ENCODE measurements at places on chromosomes 2 and 18.

- no peak for DNase-seq
Observed at GRCh38 chr2:112682101-112682500, 36.4 kb downstream of the SLC20A1 start.

DNA sequence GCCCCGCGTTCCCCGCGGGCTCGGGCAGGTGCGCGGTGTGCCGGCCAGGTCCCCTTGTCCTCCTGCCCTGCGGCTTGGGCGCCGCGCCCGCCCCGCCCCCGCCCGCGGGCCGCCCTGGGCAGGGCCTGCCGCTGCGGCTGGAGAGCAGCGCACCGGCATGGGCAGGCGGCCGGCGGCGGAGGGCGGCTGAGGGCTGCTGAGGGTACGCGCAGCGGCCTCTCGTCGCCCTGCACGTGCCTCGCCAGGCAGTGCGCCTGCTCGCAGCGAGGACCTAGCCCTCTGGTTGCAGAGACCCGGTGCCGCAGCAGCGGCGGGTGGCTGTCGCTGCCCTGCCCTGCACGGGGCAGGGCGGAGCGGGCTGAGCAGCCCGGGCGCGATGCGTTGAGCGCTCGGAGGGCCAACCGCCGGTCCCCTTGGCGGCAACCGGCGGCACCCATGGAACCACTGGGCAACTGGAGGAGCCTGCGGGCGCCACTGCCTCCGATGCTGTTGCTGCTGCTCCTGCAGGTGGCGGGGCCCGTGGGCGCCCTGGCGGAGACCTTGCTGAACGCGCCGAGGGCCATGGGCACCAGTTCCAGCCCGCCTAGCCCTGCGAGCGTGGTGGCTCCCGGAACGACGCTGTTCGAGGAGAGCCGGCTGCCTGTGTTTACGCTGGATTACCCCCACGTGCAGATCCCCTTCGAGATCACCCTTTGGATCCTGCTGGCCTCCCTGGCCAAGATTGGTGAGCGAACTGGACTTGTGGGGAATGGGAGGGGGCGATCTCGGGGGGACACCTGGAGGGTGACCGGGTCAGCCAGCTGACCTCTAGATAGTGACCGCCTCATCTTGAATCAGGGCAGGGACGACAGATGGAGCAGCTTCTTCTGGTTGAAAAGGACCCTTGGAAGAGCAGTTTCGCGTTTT lies at the start of gene SLC9A2:
Gene SLC9A2, plus strand, starts transcription at position 140 of the 906 bp plus-strand sequence. Its CDS starts 296 bp downstream, at position 436.
- DNase-seq, result no peak

DNA sequence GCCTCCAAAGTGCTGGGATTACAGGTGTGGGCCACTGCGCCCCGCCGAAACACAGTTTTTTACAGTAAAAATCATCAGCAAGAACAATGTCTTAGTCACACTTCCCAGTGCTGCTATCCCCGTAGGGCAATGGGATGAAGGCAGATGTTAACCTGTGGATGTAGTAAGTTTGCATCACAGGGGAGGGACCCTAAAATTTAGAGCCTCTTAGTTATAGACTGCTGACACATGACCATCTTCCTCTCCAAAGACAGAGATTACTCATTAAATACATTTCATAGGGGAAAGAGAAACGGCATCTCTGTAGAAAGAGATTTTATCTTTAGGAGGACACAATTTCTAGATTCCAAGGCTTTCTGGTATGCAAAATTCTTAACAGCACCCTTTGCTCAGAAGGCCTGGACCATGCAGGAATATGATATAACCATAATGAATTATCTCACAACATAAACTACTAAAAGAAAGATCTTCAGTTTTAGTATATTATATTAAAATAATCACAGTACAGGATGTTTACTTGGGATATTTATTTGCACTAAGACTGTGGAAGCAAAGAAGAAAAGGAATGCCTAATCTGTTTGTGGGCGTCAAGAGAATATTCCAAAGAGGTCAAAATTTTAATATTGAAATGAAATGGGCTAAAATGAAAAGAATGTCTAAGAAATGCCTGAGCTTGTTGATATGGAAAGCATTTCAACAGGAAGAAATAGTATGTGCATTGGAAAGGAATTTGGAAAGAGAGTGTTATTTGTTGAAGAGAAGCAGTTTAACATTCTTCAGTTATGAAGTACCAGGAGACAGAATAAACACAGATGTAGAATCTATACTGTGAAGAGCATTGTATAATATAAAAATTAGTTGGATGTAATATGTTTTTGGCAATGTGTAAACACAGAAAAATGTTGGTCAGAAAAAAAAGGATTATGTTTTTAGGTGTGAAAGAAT lies 1228.3 kb upstream of the CHAC2 start:
- no peak for DNase-seq

DNA sequence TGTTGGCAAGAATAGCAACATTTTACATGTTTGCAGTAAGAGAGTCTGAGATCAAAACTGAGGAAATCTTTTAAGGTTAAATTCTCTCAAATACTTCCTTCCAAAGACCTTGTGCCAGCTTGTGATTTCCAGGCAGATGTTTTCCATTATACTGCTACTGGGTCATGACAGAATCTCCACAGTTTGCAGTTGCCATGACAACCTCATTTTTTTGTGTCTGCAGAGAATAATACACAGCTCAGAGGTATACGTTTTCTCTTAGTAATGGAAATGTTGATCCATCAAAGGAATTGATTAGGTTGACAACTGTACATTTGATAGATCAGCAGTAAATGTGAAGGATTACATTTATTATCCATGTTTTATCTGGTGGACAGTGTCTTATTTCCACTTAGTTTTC lies 29.1 kb upstream of the CSRNP3 start:
- no peak for DNase-seq

GRCh38 chr2:120863661-120864320 lies 128.1 kb downstream of the GLI2 start:
- DNase-seq, result no peak

DNA sequence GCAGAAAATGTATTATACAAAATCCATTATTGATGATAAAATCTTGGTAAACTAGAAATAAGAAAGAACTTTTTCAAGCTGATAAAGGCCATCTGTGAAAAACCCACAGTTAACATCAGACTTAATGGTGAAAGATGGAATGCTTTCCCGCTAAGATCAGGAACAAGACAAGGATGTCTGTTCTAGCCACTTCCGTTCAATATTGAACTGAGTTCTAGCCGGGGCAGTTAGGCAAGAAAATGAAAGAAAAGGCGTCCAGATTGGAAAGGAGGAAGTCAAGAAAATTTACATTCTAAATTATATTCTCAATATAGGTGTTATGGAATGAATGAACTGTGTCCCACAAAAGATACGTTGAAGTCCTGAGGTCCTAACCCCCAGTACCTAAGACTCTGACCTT lies 39.1 kb upstream of the DTNB start:
- DNase-seq, result no peak

DNA sequence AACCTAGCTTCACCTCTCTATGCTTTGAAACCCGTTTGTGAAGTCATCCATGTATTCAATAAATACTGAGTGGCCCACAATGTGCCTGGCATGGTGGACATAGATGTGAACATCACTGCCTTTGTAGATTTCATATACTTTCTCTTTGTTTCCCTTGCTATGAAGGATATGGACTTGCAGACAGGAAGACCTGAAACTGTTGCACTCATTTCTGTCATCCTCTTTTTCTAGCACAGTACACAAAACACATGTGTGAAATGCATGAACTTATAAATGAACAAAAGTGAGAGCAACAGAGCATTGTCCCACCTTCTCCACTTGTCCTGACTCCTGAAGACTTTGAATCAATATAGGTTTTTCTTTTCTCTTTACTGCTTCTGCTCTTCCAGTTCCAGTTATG lies 249.4 kb upstream of the LINC00305 start:
- DNase-seq, result no peak

- DNase-seq, result no peak
Observed at GRCh38 chr18:46915800-46916550, 1.3 kb downstream of the PIAS2 start.

GRCh38 chr2:14132386-14132785 lies 500.1 kb upstream of the LRATD1 start:
- DNase-seq, result no peak

DNA sequence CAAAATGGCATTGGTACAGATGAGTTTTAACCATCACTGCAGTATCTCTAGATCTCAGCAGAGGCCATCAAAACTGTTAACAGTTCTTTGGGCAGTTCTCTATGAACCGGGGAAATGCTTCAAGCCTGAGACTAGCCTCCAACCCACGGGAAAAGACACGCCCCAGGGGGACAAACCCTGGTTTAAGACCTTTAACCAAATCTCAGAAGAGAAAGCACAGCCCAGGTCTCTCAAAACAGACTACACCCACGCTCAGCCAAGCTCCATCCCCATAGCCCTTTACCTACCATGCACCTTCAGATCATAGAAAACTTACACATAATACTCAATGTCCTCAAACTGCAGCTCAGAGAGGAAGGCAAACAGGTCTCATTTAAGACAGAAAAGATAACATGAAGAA lies 78.3 kb downstream of the TMEM163 start:
- DNase-seq, result no peak

DNA sequence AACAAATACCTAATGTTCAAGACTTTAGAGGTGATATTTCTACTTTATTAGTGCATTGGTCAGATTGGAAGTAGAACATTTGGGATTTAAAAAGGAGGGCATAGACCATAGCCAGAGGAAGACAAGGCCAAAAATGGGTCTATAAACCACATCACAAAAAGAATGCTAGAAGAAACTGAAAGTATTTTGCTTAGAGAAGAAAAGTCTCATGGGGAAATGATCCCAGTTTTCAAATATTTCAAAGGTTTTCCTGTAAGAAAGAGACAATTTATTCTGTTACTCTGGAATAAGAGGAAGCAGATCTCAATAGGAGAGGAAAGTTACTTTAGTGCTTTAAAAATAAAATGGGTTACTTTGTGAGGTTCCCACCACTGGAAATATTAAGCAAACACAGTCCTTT lies 341.4 kb downstream of the TNS1 start:
- no peak for DNase-seq

DNA sequence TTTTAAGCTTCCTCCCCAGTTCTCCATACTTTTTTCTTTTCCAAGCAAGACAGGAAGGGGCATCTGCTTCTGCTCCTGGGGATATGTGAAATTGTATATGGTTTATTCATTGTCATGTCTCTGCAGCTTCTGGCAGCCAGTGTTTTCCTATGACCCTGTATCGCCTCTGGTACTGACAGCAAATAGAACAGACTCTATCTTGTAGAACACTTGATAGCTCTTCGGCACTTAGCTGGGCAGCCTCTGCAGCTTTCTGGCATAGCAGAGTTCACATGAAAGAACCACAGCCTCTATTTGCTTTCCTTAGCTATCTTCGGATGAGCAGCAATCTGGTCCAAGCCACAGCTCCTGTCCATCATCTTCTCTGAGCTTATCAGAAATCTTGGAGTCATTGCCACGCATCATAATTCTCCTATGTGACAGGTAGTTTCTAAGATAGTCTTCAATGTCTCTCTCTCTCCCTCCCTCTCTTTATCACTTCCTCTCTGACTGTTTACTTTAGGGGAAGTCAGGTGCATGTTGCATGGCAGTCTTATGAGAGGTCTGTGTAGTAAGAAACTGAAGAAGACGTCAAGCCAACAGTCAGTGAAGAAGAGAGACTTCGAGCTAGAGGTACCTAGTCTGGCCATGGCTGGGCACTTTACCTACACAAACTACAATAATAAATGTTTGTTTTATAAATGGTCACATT lies 627.7 kb upstream of the CDH2 start:
- no peak for DNase-seq
